ENCODE measurements at places on chromosomes 2 and 18.

DNA sequence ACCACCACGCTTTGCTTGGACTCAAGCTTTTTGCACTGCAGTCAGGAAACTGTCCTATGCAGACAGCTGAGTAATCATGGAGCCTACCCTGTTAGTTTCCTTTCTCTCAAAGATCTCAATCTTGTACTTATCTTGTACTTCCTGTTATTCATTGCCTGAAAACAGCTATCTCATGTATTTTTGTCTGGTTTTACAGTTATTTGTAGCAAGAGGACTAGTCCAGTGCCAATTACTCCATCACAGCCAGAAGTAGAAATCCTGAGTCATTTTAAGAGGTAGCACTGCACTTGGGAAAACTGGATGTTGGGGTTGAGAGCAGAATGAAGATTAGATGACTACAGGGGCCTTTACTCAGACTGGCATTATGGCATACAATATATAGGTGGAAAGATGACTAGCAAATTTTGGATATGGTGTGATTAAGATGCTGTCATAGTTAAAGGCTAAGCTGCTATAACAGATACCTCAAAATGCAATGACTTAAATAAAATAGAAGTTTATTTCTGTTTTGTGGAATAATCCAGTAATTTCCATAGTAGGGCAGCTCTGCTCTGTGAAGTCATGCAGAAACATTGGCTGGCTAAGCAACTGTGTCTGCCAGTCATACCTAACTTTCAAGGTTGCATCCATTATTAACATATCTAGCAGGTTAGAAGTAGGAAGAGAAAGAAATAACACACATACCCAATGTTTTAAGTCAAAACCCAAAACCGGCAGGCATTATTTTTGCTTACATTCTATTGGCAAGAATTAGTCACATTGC lies 21.1 kb upstream of the CHMP3 start:
- DNase-seq, result no peak

GRCh38 chr2:196914867-196915460 lies 11.5 kb downstream of the PGAP1 start:
- no peak for DNase-seq

- DNase-seq, result no peak
Measured at GRCh38 chr2:142756430-142756829, 121.0 kb upstream of the KYNU start.

GRCh38 chr2:132671151-132671835 lies 1.3 kb upstream of the LYPD1 start:
- no peak for DNase-seq

GRCh38 chr2:191543708-191544107 lies 134.2 kb upstream of the NABP1 start:
- DNase-seq, result no peak

GRCh38 chr2:173347305-173348168 lies 7.1 kb upstream of the CDCA7 start:
- no peak for DNase-seq
